AG10803 (cell line): ENCODE measurements at places on chromosomes 12 and 14.
A peak's percentile ranks its signal among the peaks of the same experiment; 100 is the strongest.

DNA sequence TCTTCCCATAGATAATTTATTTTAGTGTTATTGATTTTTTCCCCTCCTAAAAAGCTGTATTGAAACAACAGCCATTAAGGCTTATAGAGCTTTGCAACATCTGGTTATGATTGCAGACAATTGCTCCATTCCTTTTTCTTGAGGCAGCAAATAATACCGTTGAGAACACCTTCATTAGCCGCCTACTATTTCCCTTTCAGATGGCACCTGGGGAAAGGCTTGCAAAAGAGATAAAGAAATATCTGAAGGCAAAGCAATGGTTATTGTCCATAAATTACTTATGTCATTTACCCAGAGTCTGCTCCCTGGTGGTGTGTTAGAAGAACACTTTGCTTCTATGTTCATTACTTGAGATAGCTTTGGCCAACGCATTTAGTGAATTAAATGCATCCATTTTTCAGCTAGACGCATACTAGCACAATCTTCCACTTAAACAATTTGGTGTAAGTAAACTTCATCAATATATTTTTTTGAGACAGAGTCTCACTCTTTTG is 377.8 kb downstream of the KCNH5 start:
- DNase-seq, result no peak

- no peak for DNase-seq
Measured at GRCh38 chr12:119665164-119665929, 2.6 kb upstream of the PRKAB1 start.

DNA sequence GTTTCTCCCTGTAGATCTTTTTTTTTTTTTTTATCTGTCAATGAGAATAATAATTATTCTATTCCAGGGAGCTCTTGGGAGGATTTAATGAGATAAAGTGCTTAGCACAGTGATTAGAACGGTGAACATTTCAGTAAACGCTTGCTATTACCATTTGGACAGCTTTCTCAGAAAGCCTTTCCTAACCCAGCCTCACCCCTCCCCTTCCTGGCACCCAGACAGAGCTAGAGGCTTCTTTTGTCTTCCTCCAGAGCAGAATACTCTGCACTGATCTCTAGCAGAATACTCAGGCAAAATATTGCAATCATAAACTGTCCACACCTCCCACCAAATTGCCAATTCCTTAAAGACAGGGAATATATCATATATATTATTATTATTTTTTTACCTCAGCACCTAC is 66.6 kb downstream of the ERGIC2 start:
- DNase-seq, result no peak

DNA sequence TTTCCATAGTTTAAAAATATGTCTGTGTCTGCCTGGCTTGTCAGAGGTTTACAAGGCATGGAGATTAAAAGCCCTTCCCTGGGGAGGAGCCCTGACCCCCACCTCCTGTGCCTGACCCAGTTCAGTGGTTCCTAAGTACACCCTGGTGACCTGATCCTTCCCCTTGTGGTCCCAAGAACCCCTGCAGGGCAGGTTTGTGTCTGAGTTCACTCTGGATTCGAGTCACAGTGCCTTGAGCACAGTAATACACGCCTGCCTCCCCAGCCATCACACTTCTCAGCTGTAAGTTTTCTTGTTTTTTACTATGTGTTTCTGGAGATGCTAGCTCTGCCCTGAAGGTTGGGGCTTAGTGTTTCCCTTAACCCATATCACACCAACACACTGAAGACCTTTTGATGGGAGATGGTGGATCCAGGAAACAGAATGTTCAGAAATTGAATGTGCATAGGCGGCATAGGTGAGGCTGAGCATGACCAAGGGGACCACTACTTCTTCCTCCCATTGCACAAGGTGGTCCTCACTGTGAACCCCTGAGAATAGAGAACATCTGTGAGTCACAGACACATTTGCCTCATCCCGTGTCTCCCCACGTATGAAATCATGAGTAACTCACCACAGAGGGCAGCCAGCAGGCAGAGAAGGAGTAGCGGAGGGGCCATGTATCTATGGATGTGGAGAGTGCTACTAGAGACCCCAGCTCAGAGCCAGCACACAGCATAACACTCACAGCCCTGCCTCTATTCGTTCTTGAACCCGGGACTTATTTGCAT is 962.9 kb downstream of the TMEM121 start:
- no peak for DNase-seq

- DNase-seq, result no peak
Measured at GRCh38 chr14:34363733-34364134, 98.3 kb downstream of the SPTSSA start.

DNA sequence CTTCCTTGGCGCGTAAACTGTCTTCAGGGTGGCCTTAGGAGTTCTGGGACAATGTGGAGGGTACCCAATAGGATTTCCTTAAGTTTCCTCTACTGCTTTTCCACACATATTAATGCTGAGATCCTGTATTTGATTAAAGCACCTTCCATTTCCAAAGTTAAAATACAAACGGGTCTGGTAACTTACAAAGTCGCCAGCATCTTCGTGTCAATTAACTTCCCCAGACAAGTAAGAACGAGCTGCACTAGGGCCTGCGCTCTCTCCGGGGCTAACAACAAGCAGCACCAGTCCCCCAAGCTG is 130.9 kb downstream of the NDUFA12 start:
- no peak for DNase-seq

DNA sequence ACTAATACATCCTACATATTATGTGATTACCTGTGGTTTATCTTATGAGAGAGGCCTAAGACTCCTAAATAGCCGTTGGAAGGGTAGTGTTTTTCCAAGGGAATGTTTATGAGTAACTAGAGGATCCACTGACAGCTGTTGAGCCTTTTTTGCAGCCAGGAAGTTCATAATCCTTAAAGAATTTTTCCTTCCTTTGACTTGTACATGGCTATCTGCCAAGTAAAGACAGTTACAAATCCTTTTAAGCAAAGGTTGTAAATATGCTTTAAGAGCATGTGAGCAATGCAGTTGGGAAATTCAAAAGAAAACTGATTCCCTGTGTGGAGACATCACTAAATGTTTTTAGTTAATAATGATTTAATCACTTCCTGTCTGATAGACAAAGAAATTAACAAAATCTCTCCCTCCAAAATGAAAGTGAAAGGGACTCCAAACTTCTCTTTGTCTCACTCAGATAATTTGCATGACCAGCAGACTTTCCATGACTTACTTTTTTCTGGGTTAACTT is 333.8 kb downstream of the PDZRN4 start:
- DNase-seq, result peak; percentile 91

GRCh38 chr14:63543826-63544406 is 739 bp upstream of the PPP2R5E start:
- DNase-seq, result no peak

DNA sequence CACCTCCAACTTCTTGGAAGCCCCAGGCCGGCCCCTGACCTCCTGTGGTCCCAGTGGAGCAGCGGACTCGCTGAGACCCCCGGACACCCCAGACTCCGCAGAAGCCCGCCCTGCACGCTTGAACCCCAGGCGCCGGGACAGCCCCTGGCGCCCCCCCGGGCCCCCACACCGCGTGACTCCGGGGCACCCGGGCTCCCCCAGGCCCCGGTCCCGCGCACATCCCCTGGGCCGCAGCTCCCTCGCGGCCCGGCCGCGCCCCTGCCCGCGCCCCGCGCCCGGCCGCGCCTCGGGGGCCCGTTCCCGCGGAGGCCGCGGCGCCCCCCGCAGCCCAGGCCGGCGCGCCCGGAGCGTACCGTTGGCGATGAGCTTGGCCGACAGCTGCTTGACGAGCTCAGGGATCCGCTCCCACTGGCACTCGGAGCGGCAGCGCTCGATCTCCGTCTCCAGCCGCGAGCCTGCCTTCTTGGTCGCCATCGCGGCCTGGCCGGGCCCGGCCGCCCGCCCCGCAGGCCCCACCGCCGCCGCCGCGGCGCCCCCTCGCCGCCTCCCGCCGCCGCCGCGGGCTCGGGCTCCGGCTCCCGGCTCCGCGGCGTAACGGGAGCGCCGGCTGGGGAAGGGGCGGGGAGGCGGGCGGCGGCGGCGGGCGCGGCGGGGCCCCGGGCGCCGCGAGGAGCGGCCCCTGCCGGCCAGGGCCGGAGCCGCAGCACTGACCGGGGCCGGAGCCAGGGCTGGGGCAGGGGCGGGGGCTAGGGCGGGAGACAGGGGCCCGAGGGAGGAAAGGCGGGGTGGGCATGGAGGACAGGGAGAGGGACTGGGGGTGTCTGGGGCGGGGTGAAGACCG is at the start of gene TTC7B:
Gene TTC7B, minus strand, starts transcription at position 609 of the 841 bp plus-strand sequence. Its CDS starts 135 bp downstream, at position 474.
- peak; percentile 25 for DNase-seq

DNA sequence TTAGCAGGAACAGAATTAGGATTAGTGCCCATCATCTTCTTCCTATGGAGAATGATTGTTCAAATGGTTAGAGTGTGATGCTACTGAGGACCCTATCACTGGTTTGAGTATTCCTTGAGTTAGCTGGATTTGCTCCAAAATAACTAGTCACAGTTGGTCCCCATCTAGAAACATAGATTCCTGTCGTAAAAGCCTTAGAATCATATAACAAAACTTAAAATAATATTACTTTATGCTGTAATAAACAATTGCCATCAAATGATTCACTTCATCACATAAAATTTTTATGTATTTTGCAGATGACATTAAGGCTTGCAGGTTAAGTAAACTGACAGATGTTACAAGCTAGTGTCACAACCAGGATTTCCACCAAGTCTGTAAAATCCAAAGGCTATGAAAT is 209.8 kb downstream of the CCER1 start:
- no peak for DNase-seq

DNA sequence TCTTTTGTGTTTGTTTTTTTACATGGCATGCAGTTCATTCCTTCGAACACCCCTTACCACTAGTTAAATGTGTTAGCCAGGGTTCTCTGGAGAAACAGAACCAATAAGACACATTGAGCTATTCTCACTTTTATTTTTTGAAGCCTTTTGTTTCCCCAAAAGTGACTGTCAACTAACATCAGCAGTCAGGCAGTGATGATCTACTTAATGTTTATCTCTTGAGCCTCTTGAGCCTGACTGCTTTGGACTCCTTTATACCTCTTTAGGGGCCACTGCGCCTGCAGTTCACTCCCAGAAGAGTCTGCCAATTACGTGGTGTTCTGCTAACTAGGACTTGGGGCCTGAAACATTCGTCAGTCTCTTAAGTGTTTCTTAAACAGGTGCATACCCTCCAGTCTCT is 163.7 kb upstream of the FLRT2 start:
- no peak for DNase-seq

GRCh38 chr14:61218767-61219166 is 62.4 kb downstream of the TMEM30B start:
- peak; percentile 76 for DNase-seq

DNA sequence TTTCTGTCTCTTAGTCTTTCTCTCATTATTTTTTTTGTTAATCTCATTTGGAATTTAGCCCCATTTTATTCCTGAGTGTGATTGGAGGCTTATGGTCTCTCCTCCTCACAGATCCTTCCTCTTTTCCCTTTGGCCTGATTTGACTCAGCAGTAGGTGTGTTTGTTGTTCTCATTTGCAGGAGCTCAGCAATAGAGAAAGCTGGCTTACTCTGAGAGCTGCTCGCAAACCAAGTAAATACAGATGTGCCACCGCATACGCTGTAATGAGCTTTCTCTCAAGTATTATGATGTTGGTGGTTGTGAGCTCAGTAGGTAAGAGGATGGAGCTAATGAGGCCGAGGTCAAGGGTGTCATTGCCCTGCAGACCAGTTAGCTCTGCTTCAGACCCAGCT is 206.5 kb downstream of the ETV6 start:
- no peak for DNase-seq

DNA sequence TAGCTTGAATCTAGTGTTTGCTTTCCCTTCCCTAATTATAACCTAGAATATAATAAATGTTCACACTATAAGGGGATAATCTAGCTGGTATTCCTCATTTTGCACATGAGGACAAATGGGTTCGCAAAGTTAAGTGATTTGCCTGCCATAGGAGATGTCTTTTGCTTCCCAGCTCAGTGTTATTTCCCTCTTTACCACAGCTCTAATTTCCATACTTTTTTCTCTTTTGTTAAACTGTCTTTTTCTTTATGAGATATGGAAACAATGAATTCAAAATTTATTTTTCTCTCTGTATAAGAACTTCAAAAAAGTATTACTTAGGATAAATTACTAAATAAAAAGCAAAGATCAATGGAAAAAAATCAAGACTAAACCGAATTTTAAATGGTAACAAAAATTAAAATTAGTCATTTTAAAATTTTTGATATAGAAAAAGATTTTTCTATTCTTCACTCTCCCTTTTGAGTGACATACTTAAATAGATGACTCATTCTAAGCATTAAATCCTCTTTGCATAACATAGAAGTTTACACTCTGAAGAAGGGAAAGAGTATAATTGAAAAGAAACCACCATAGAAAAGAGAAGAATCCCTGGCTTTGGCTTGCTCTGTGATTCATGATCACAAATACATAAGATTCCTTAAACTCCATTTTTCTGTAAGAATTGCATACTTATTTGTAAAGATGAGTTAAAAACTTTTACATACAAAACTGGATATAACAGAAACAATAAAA is 97.3 kb downstream of the INSM2 start:
- no peak for DNase-seq

DNA sequence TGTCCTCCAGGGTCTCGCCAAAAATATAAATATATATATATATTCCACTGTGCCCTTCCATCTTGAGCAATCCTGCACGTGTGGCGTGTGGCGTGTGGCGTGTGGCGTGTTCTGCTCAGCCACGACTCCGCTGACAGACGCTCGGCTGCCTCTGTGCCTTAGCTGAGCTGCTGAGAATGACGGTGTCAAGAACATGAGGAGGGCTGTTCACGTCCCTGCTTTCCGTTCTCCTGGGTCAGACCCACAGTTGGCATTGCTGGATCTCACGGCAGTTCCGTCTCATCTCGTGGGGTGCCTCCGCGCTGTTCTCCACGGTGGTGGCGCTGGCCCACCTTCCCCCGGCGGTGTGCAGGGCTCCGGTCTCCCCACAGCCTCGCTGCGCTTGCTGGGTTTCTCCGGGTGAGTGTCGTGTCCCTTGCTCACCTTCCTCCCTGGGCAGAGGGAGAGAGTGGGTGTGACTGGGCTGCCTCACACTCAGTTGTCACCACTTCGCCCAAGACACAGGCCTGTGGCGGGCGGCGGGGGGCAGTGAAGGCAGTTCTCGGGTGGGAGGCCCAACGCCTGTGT is 9.4 kb downstream of the GPR132 start:
- DNase-seq, result no peak

- DNase-seq, result no peak
Measured at GRCh38 chr12:81440001-81440400, 319.1 kb downstream of the PPFIA2 start.

DNA sequence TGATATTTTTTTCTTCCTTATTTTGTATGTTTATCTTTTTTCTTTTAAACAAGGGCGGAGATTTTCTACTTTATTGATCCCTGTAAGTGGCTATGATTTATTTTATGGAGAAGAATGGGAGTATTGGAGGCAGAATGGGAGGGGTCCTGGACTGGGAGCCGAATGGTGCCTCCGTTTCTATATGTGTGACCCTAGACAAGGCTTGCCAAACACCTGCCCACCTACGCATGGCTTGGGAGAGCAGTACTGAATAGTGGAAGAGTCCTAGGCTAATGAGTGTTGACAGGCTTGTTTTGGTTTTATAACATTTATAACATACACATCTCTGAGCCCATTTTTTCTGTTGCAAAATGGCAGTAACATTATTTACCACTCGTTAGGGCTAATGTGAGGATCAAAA is 29.0 kb downstream of the STK38L start:
- DNase-seq, result no peak

- no peak for DNase-seq
Measured at GRCh38 chr12:6352193-6353173, 10.6 kb upstream of the TNFRSF1A start.

GRCh38 chr14:58732387-58732786 is 94.6 kb downstream of the DACT1 start:
- no peak for DNase-seq

GRCh38 chr12:30357766-30358490 is 337.7 kb downstream of the IPO8 start:
- DNase-seq, result no peak

- peak; percentile 34 for DNase-seq
Measured at GRCh38 chr14:94689218-94689984, 77.2 kb downstream of the SERPINA3 start.

- no peak for DNase-seq
Measured at GRCh38 chr12:131829356-131829747, 1.2 kb downstream of the MMP17 start.
